ENCODE measurements at places on chromosomes 4 and X.

DNA sequence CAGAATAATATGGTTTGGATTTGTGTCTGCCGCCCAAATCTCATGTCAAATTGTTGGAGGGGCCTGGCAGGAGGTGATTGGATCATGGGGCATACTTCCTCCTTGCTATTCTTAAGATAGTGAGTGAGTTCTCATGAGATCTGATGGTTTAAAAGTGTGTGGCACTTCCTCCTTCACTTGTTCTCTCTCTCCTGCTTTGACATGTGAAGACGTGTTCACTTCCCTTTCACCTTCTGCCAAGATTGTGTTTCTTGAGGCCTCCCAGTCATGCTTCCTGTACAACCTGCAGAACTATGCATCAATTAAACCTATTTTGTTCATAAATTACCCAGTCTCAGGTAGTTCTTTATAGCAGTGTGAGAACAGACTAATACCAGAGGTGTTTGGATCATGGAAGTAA is 325.7 kb upstream of the GIMD1 start:
- no peak for DNase-seq

DNA sequence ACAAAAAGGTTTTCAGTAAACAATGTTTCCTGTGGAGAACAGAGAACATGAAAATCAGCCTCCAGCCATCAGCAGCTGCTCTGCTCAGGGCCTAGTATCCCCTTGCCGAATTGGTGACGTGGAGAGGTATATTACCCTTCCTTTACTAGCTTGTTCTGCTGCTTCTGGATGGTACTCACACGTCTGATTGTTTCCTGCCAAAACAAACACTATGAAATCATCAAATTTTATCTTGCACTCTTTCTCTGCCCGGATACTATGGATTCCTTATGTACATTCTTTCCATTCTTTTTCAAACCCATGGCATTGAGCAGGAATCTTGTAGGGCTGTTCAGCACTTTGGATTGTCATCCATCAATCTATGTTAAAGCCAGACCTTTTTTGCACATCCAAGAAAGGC is 18.8 kb upstream of the METAP1 start:
- DNase-seq: no peak

GRCh38 chrX:70033348-70034051 is 16.2 kb downstream of the AWAT2 start:
- DNase-seq: peak; percentile 10

GRCh38 chr4:165612936-165613335 is 234.1 kb downstream of the CPE start:
- no peak for DNase-seq

- DNase-seq: no peak
Measured at GRCh38 chr4:169229571-169230028, 41.2 kb downstream of the SH3RF1 start.

DNA sequence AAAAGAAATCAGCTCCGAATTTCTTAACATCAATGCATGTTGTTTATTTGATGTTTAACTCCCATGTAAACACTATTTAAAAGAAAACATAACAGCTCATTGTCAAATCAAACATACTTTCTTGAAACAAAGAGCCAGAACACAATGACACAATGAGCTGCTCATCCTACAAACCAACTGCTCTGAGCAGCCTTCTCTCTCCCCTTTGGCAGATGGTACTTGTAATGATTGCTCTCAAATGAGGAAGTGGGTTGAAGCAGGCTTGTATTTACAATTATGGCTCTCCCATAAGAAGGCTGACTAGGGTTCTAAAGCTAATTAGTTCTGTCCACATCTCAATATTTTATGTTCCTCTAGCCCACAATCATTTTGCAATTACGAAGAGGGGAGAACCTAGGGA is 637.8 kb upstream of the ADGRL3 start:
- DNase-seq: no peak

DNA sequence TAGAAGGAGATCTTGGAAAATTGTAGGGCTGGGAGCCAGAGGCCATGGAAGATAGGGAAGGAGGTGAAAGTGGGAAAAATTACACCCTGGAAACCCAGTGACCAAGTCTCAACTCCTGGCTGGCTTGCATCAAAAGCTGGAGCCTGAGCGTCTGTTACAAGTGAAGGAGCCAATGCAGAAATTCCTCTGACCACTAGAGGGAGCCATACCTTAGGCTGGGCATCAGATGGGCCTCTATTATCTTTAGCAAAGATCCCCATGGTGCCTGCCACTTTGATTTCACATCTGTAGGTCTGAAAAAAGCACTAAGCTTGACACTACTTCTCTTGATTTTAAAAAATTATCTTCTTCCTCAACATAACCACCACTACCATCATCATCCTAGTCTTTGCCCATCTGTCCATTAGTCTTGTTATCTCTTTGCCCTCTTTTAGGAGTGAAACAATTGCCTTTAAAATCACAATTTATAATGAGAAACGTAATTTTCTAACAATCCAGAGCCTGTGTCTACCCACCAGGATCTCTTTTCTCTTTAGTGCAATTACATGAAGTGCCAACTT is 62.9 kb downstream of the ANAPC4 start:
- peak; percentile 43 for DNase-seq

DNA sequence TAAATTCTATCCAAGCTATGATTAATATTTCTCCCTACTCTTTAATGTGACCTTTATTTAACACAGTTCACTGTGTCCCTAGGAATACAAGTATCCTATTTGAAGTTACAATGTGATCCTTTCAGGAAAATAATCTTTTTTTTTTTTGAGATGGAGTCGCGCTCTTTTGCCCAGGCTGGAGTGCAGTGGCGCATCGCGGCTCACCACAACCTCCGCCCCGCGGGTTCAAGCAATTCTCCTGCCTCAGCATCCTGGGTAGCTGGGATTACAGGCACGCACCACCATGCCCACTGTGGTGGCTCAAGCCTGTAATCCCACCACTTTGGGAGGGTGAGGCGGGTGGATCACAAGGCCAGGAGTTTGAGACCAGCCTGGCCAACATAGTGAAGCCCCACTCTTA is 21.9 kb downstream of the TBCK start:
- no peak for DNase-seq

Data from CD8-positive, alpha-beta T cell (primary cell).